ENCODE measurements at places on chromosomes 11 and 22.

DNA sequence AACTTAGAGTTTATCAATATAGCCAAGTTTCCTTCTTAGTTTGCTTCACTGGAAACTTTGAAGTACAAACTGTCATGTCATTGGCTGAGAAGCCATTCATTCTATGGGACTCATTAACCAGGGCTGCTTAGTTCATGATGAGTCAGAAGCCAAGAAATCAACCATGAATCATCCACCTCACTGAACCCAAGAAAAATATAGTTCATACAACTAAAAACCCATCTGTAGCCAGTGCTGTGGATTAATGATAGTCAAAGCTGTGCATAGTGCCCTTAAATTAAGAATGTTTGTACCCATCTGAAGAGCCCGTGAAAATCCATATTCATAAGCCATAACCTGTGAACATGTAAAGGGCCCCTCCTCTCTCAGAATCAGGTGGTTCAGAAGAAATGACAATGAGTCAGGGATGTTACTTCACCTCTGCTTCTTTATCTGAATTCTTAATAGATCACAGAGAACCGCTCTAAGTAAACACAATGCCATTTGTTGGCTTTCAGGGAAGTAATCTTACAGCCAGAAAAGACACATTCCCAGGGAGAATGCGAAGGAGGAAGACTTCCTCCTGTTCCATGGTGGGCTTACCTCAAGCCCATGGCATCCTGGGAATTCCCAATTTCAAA, 25.4 kb downstream of the MMP20 start:
- H3K27me3 ChIP-seq, result no peaks in the 10 kb centered on the region
- H3K27ac ChIP-seq, result peak overlapping the region; percentile 18
- H3K4me3 ChIP-seq, result no peak overlapping the region
- DNase-seq, result peak; percentile 48

DNA sequence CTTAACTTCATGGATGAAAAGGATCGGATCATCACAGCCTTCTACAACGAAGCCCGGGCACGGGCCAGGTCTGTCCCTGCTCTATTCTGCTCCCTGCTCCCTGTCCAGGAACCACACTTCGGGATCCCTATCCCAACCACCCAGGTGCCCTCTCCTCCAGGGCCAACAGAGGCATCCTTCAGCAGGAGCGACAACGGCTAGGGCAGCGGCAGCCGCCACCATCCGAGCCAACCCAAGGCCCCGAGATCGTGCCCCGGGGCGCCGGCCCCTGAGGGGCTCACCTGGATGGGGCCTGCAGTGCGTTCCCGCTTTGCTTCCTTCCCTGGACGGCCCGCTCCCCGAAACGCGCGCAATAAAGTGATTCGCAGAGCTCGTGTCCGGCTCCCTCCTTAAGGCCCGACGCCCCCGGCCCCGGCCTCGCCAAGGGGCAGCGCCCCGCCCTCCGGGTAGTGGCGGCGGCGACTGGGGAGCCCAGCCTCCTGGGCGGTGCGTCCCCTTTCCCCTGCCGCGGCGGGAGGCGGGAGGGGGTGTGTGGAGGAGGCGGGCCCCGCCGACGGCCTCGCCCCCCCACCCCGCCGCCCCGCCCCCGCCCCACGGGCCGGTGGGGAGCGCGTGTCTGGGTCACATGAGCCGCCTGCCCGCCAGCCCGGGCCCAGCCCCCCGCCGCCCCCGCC, at the start of gene VEGFB:
TSS of gene VEGFB (plus strand) at position 672 of the 674 bp plus-strand sequence. CDS start 250 bp downstream, outside the sequence.
- peak within 1 kb of the TSS; percentile 87 for H3K4me3 ChIP-seq
- no peaks in the 10 kb centered on the region for H3K27me3 ChIP-seq
- H3K4me1 ChIP-seq, result peaks cover 35% of the 10 kb centered on the region
- peak; percentile 72 for DNase-seq
- H3K27ac ChIP-seq, result peak within 1 kb of the TSS; percentile 71
- peaks cover 17% of the 10 kb centered on the region for H3K36me3 ChIP-seq

DNA sequence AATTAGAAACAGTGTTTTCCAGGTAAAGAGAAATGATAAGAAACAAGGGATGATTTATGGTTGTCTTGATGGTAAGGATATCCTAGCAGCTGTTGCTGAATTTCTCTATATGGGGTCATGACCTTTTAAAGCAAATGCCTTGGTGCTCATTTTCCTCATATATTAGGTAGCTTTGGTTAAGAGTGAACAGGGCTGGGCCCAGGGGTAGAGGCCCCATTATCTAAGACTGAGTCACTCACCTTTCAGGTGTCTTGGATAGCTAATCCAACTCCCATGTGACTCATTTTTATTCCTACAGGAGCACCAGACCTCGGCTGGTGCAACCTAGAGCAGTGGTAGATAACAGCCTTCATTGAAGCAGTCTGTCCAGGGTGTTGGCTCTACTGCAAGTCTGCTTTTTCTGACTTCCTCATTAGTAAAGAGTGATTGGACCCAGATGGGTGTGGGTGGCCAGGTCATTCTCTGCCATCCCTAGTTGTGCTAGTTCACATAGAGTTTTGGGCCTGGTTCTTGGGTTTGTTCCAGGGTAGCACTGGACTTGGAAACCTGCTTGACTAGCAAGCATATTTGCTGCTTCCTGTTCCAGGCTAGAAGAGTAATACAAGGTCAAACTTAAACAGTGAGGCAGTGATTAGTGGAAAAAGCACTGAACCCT, 37.4 kb downstream of the CTNND1 start:
- peaks cover 17% of the 10 kb centered on the region for H3K36me3 ChIP-seq
- DNase-seq, result no peak
- peaks cover 31% of the 10 kb centered on the region for H3K4me1 ChIP-seq
- H3K27me3 ChIP-seq, result no peaks in the 10 kb centered on the region
- H3K4me3 ChIP-seq, result no peak overlapping the region

- H3K27ac ChIP-seq, result no peak overlapping the region
- no peak overlapping the region for H3K4me3 ChIP-seq
- H3K4me1 ChIP-seq, result peaks cover 33% of the 10 kb centered on the region
- DNase-seq, result no peak
- H3K36me3 ChIP-seq, result peaks cover 34% of the 10 kb centered on the region
Measured at GRCh38 chr22:20488946-20489345, 6.6 kb downstream of the KLHL22 start.

- H3K27ac ChIP-seq, result no peak overlapping the region
- no peak overlapping the region for H3K4me3 ChIP-seq
- H3K36me3 ChIP-seq, result no peaks in the 10 kb centered on the region
- no peaks in the 10 kb centered on the region for H3K27me3 ChIP-seq
- DNase-seq, result no peak
Measured at GRCh38 chr22:44718418-44718817, 16.4 kb downstream of the PRR5 start.

Measured in T-helper 2 cell treated with Interferon-gamma antibody and Interleukin-4, amounts not matched to agents 5 μg/mL and 100 μg/mL, for 36 hours (primary cell).